ENCODE measurements at places on chromosomes 12 and 14. TPM values are rescaled to one million over a fixed set of nuclear protein-coding genes. Genes with fewer than 3 reads are reported as not detected.
A peak's percentile ranks its signal among the peaks of the same experiment; 100 is the strongest.

GRCh38 chr14:96587823-96588385 lies 85.7 kb downstream of the PAPOLA start:
- no peak for DNase-seq

GRCh38 chr12:75526655-75527511 lies 15.5 kb upstream of the KRR1 start:
- DNase-seq, result peak; percentile 19

DNA sequence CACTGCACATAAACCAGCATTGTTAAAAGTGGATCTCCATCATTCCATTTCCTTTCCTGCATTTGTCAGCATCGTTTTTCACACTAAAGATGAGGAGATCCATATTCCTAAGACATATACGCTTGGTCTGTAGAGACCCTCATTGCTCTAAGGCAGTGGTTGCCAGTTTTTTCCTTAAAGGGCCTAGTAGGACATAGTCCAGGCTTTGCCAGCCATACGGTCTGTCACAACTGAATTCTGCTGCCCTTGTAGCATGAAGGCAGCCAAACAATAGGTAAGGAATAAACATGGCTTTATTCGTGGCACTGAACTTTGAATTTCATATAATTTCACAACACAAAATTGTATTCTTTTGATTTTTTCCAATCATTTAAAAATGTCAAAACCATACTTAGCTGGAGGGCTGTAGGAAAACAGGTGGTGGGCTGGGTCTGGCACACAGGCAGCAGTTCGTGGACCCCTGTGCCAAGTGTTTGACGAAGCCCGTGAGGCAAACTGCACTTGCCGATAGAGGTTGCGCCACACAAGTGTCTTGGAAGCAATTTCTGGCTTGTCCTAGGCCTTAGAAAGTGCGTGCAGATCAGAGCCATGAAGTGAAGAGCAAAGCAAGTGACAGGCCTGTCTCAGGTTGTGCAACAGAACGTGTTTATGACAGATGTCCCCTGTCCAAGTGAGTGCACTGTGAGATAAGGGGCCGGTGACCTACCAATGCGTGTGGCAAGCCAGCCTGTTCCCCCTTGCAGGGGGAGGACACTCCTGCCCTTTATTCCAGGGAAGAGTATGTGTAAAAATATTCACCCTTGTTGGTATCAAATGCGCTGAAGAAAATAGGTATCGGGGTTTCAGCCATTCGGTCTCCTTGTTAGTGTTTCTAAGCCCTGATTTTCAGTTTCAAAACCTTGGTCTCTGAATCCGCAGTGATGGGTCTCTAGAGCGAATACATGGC lies 916 bp upstream of the CHPT1 start:
- DNase-seq, result no peak

DNA sequence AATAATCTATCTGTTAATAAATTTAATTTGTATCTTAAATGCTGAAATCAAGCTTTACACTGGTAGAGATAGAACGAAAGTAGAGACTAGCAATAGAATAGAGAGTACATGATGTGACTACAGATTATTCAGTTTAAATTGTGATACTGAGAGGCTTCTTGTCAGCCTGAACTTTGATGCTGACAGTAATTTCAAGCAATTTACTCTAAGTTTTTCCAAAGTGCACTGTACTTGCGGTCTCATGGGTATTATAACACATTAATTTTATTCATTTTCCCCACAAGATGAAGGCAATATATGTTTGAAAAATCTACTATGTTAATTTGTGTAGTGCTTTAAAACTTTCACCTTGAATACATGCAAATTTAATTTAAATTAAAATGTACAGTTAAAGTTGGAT lies 914.0 kb upstream of the FBXO33 start:
- DNase-seq, result no peak

GRCh38 chr12:93311827-93312226 lies 65.9 kb upstream of the NUDT4 start:
- no peak for DNase-seq

Gene FGD4
- 37.4 TPM for total RNA-seq

Gene TCL1A
- not detected for total RNA-seq
